Left renal cortex interstitium (tissue), 4 donors: ENCODE measurements at places on chromosomes 5 and 9.

DNA sequence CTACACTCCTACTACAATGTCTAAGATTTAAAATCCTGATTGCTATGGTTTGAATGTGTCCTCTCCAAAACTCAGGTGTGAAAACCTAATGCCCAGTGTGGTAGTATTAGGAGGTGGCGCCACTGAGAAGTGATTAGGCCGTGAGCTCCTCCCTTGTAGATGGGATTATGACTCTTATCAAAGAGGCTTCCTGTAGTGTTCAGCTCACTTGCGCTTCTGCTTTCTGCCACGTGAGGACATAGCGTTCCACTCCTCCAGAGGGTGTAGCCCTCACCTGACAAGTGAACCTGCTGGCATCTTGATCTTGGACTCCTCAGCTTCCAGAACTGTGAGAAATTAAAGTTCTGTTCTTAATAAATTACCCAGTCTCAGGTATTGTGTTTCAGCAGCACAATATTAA lies 33.0 kb upstream of the WHRN start:
- no peak for DNase-seq

DNA sequence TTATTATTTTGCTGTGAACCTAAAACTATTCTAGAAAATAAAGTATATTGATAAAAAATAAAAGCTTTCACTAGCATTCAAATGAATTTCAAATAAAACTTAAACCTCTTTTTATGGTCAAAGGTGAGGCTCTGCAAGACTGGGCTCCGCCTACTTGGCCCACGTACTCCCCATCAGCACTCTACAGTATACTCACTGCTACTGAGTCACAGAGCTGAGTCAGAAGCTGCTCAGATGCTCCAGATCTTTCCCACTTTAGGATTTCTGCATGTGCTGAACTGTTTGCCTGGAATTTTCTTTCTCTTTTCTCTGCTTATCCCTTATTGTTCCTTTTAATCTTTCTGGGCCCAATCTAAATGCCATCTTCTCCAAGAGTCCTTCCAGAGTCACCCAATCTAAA lies 331.9 kb upstream of the CCNG1 start:
- no peak for DNase-seq

GRCh38 chr5:52922384-52922783 lies 66.8 kb upstream of the ITGA2 start:
- no peak for DNase-seq

DNA sequence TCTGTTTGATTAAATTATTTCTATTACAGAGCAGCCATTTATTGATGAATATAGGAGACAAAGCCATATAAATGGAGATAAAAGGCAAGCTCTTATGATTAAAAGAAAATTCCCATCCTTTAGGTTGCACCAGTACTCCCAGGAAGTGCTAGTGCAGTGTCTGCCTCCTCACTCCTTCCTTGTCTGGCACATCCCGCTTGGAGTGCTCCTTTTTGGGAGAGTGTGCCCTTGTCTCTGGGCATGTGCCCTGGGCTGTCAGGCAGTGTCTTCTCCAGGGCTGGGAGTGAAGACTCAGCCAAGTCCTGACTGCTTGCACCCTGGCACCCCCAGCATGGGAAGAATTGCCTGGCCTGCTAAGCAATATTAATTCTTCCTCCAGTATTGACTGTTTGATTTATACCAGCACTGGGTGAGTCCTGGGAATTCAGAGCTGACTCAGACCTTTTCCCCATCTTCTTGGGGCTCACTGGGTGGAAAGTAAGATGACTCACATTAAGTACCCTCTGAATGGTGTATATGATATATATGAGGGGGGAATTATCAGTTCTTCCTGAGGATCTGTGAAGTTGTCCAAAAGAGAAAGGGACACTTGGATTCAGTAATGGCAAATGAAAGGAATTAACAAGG lies 62.1 kb downstream of the ZSWIM6 start:
- DNase-seq = no peak

- DNase-seq = no peak
Measured at GRCh38 chr9:109816490-109816889, 36.5 kb downstream of the PALM2AKAP2 start.

DNA sequence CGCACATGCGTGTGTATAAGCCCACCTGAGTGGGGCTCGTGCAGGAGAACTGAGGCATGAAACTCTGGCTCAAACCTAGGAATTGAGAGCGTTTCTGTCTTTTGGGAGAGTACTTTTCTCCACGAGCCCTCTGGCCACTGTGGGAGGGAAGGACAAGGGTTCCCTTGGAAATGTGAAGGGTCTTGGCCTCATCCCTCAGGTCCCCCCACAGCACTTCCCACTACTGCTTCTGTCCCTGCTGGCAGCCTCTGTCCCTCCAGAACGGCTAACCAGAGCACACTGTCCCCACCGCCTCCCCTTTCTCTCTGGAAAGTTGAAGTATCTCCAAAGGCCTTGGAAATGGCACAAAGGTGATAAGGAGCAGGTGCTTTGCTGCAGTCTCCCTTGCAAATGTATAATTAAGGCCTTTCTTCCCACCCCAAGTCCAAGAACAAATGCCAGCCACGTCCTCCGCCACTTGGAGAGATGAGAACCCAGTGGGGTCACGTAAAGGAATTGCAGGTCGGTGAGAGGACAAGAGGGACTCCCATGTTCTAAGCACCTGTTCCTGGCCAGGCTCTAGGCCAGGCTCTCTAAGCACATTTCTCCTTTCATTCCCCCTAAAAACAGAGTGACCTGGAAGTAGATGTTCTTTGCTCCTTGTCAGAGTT lies 107.9 kb upstream of the LMX1B start:
- DNase-seq = no peak

- DNase-seq = no peak
Measured at GRCh38 chr5:186091-187041, 4.9 kb upstream of the LRRC14B start.

- DNase-seq = no peak
Measured at GRCh38 chr9:27440888-27441740, 83.0 kb upstream of the IFNK start.
